ENCODE measurements at places on chromosomes 6 and 20.

GRCh38 chr6:58198301-58198700 lies 880.9 kb downstream of the PRIM2 start:
- peak; percentile 11 for DNase-seq

GRCh38 chr6:16355238-16355637 lies 116.9 kb downstream of the GMPR start:
- no peak for DNase-seq

GRCh38 chr6:31898383-31899011 lies 999 bp upstream of the EHMT2 start:
- peak; percentile 23 for DNase-seq

- peak; percentile 41 for DNase-seq
Measured at GRCh38 chr6:12608016-12608860, 108.3 kb upstream of the PHACTR1 start.

GRCh38 chr6:147135211-147135681 lies 69.0 kb upstream of the STXBP5 start:
- DNase-seq, result peak; percentile 49

DNA sequence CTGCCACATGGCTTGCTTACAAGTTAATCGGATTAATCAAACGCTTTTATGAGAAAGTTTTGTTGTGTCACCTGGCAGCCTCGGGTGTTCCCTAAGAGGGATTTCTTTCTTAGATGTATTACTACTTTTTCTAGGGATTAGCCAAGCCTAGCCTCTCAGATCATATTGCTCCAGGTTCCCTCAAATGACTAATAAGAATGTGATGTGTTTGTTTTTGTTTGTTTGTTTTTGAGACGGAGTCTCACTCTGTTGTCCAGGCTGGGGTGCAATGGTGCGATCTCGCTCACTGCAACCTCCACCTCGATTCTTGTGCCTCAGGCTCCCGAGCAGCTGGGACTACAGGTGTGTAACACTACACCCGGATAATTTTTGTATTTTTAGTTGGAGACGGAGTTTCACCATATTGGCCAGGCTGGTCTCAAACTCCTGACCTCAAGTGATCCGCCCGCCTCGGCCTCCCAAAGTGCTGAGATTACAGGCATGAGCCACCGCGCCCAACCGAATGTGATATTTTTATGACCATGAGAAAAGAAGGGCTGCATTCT lies 977 bp downstream of the HMGN4 start:
- DNase-seq, result no peak

GRCh38 chr6:143323729-143324470 lies 126.6 kb downstream of the ADAT2 start:
- no peak for DNase-seq

- DNase-seq, result no peak
Measured at GRCh38 chr6:139922236-139922635, 547.8 kb upstream of the CITED2 start.

DNA sequence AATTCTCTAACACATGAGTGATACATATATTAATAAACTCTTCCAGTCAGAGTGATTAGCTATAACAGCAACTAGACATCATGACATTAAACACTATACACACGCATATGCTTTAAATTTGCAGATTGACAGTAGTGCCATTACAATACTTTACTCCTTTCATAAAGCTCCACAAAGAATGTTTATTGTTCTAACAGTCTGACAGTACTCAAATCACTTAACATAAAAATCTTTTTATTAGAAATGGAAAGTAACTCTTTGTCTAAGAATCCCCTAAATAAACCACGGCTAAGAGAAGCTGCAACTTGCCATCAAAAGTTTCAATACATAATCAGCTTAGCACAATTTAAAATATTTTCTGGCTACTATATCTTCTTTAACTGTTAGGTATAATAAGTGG lies 24.0 kb downstream of the SNX3 start:
- DNase-seq, result no peak

DNA sequence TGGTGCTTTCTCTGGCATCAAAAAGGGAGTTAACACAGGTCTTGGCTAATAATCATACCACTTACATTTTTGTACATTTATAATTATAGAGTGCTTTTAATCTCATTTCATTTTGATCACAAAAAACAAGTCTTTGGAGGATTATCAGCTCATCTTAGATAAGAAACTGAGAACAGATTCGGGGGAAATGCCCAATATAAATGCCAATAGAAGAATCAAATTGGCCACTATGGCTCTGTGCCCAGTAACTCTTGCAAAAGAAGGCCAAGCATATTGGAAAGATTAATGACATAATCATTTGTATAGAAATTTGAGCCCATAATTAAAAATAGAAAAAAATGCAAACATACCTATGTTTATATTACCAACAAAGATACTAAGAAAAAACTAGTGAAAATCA lies 42.5 kb downstream of the IPCEF1 start:
- DNase-seq, result peak; percentile 18

GRCh38 chr20:50743087-50743486 lies 11.7 kb downstream of the PARD6B start:
- DNase-seq, result no peak

DNA sequence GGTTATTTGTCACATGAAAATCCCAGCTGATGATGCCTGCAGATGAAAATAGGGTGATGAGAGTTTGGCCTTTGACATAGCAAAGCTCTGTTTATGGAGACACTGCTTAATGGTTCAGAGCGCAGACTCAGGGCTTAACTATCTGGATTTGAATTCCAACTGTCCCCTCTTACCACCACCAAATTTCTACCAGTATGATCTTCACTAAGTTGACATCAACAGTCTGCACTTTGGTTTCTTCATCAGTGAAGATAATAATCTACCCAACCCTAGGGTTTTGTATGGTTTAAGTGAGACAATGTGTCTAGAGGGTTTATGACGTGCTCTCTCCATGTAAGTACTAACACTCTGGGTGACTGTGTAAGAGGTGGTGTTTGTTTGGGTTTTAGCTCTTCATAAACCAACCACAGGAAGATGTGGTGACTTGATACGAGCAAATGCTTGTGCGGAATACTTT lies 151.4 kb upstream of the TNFAIP3 start:
- DNase-seq, result no peak

- no peak for DNase-seq
Measured at GRCh38 chr6:20129290-20130088, 82.8 kb downstream of the MBOAT1 start.

DNA sequence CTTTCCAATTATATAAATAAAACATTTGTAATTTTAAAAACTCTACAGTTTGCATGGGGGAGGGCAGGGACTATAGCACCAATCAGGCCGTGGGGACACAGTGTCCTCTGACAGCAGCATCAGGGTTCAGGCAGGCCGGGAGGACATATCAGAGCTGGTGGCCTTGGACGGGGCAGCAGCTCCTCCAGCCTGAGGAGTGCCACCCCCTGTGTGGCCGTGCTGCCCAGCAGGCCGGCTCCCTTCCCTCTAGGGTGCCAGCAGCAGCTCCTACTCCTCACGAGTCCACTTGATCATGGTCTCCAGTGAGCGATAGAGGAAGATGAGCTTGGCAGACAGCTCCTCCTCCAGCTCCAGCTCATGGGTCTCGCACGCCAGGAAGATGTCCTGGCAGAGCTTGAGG lies 144.0 kb upstream of the PHACTR3 start:
- no peak for DNase-seq

GRCh38 chr6:11722805-11723631 lies 55.6 kb downstream of the ADTRP start:
- no peak for DNase-seq

GRCh38 chr6:144321839-144322591 lies 36.9 kb downstream of the UTRN start:
- peak; percentile 71 for DNase-seq

GRCh38 chr6:75334266-75335040 lies 49.9 kb upstream of the TMEM30A start:
- peak; percentile 63 for DNase-seq

DNA sequence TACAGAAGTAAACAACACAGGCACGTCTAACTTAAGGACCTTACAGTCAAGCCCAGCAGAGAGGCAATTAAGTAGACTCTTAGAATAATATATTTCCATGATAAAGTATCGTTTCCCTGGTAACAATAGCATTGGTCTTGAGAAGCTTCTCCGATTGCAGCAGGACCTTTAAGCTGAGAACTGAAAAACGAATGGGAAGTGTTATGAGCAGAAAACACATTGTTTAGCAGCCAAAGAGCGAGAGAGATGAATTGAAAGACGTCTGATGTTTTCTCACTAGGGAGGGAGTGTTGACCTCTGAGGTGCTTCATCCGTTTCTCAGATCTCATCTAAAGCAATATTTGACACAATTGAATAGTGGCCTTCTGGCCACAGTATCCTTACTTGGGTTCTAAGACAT lies 855 bp downstream of the BYSL start:
- no peak for DNase-seq

GRCh38 chr6:109327491-109327890 lies 54.8 kb downstream of the CD164 start:
- DNase-seq, result no peak

DNA sequence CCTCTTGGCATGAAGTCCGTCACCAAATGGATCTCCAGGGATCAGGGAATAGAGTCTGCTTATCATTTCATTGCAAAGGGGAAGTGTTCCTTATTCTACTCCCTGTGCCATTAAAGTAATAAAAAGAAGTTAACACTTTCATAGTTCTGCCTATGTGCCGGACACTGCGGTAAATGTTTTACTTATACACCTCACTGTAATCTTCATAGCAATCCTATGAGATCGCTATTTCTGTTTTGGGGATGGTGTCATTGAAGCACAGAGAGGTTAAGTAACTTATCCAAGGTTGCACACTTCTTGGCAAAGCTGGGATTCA lies 177.7 kb downstream of the TSHZ2 start:
- DNase-seq, result no peak

- DNase-seq, result no peak
Measured at GRCh38 chr6:74404366-74404765, 708.4 kb downstream of the CD109 start.

DNA sequence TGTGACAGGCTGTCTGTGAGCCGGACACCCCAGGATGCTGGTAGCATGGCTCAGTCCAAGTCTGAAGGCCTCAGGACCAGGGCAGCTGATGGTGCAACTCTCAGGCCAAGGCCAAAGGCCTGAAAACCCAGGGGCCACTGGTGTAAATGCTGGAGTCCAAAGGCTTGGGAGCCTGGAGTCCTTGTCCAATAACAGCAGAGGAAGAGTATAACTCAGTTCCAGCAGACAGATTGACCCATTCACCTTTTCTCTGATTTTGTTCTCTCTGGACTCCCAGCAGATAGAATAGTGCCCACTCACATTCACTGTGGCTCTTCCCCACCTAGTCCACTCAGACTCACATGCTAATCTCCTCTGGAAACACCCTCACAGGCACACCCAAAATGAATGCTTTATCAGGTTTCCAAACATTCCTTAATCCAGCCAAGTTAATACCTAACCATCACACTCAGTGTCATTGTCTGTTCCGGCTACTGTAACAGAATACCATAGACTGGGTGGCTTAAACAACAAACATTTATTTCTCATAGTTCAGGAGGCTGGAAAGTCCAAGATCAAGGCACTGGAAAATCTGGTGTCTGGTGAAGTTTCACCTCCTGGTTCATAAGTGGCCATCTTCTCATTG lies 5.0 kb upstream of the TRAF3IP2 start:
- no peak for DNase-seq

DNA sequence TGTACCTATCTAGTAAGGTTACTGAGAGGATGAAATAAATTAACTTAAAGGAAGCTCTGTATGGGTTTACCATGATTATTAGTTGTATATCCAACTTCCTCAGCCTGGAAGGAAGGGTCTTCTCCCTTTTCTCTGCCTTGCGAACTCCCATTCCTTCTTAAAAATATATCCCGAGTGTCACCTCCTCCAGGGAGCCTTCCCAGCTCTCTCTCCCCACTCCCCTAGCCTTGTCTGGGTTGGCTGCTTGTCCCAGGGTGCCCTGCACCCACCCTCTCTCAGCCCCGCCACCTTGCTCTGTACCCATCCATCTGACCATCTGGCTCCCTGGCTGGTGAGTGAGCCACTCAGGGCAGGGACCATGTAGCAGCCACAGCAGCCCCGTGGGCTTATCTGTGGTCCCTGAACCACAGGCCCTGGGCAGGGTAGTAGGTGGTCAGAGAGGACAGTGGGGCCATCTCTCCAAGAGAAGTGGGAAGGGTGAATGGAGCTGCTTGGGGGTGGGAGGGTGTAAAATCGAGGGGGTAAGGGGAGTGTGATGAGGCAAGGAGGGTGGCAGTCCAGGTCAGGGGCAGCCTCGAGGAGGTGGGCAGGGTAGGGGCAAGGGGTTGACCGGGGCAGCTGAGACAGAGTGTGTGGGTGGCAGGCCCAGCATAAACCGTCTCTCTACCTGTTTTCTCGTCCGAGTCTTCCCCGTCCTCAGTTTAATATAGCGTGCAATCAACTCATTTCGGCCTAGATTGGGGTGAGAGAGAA lies 12.8 kb downstream of the TEAD3 start:
- no peak for DNase-seq

GRCh38 chr6:15735567-15736265 lies 72.9 kb upstream of the DTNBP1 start:
- DNase-seq, result no peak

DNA sequence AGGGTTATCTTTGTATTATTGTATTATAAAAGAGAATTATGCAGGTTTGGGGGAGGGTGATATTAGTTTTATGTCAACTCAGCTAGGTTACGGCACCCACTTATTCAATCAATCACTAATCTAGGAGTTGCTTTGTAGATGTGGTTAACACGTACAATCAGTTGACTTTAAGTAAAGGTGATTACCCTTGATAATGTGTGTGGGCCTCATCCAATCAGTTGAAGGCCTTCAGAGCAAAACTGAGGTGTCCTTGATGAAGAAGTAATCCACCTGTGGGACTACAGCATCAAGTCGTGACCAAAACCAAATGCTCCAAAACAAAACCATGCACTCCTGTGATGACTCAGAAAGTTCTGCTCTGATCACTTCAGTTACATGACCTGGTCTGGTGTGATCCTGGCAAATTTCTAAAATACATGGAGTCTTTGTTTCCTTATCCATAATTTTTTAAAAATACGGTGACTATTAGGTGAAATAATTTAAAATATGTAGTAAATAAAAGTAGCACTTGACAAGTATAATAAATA lies 114.1 kb downstream of the IYD start:
- no peak for DNase-seq

DNA sequence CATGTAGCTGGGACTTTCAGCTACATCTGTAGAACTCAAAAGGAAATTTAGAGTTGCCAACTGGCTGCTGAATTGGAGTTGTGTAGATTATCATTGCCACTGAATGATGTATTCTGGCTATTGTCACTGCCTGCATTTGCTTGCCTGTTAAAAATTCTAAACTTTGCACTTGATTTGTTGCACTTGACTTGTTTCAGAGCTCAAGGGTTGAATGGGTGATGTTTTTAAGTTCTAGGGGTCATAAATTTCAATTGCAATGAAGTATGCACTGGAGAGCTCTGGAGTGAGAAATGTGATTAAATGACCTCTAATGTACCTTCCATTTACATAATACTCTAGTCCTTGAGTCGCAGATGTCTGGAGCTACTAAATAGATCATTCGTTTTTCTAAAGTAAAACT lies 102.4 kb downstream of the TNFRSF21 start:
- DNase-seq, result no peak

DNA sequence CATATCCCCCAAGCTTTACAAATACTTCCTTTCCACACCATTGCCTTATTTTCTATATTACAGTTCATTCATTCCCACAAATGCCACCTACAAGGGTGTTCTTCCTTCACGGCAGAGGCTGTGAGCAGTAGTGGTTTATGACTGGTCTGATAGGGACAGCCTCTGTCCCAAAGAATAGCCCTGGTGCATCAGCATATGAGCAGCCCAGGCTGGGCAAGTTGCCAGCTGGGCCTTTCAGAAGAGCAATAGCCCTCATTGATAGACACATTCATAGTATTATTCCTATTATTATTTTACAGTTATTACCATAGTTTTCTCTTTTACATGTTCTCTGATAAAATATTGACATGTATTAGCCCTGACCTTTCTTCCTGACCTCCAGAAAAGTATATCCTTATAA lies 149.9 kb downstream of the MMS22L start:
- DNase-seq, result peak; percentile 9
